Activated naive CD4-positive, alpha-beta T cell treated with anti-CD3 and anti-CD28 coated beads, Interleukin-2, amount 10 ng/mL, durations not matched to agents 7 days and 5 days (primary cell): ENCODE measurements at places on chromosomes 3 and 15.

GRCh38 chr3:155313300-155313699 lies 19.8 kb upstream of the STRIT1 start:
- no peaks in the 10 kb centered on the region for H3K27me3 ChIP-seq
- no peak overlapping the region for H3K27ac ChIP-seq
- DNase-seq: no peak
- no peaks in the 10 kb centered on the region for H3K36me3 ChIP-seq

GRCh38 chr15:54618120-54618519 lies 578.6 kb downstream of the RSL24D1 start:
- no peak overlapping the region for H3K4me3 ChIP-seq
- H3K36me3 ChIP-seq: no peaks in the 10 kb centered on the region
- H3K27ac ChIP-seq: no peak overlapping the region
- H3K27me3 ChIP-seq: no peaks in the 10 kb centered on the region
- no peak for DNase-seq

GRCh38 chr15:72182673-72183072 lies 14.9 kb downstream of the GRAMD2A start:
- no peak overlapping the region for H3K4me3 ChIP-seq
- no peaks in the 10 kb centered on the region for H3K36me3 ChIP-seq
- no peak for DNase-seq
- no peak overlapping the region for H3K27ac ChIP-seq
- no peaks in the 10 kb centered on the region for H3K4me1 ChIP-seq

GRCh38 chr15:98779463-98780071 lies 131.2 kb downstream of the IGF1R start:
- no peak overlapping the region for H3K27ac ChIP-seq
- H3K4me3 ChIP-seq: no peak overlapping the region
- DNase-seq: peak; percentile 80
- H3K27me3 ChIP-seq: peaks cover 5% of the 10 kb centered on the region
- no peaks in the 10 kb centered on the region for H3K36me3 ChIP-seq

DNA sequence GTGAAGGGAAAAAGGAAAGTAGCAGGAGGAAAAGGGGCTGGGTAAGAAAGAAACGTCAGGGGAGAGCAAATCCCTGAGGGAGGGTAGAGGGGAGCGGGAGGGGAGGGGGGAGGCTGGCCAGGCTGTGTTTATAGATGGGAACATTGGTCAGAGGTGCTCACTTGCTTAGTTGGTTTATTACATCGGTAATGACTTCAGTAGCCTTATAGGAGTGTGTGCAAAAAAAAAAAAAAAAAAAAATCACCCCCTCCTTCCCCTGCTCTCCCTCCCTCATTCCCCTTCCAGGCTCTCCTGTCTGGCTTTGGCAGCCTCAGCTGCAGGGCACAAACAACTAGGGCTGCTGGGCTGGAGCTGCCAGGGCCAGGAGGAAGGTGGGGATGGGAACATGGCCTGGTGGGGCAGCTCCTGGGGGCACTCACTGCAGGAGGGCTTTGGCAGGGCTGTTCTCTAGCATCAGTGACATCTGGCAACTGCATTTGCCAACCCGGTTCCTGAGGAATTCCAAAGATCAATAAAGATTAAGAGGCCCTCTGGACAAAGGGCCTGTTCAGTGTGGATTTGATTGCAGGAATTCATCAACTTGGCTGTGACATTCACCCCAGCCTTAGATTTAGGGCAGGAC lies 334.5 kb upstream of the FRG2C start:
- no peaks in the 10 kb centered on the region for H3K4me1 ChIP-seq
- no peak overlapping the region for H3K4me3 ChIP-seq
- H3K36me3 ChIP-seq: no peaks in the 10 kb centered on the region
- no peak overlapping the region for H3K27ac ChIP-seq
- DNase-seq: no peak

DNA sequence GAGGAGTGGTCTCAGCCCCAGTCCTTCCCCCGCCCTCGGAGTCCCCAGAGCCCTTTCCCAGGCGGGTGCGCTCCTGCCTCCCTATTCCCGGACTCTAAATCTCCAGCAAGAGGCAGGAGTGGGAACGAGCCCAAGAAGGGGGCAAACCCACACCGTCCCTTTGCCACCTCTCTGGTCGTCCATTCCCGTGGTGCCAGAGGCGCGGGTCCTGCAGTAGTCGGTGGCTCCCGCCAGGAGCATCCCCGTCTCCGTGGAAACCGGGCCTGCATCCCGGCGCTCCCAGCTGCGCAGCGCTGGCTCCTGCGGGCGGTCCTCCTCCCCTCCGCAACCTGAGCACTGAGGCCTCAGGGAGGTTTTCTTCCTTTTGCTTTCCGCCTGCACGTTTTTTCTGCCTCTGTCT lies 44.8 kb downstream of the LHFPL4 start:
- no peaks in the 10 kb centered on the region for H3K4me1 ChIP-seq
- H3K4me3 ChIP-seq: no peak overlapping the region
- no peak for DNase-seq
- no peak overlapping the region for H3K27ac ChIP-seq

DNA sequence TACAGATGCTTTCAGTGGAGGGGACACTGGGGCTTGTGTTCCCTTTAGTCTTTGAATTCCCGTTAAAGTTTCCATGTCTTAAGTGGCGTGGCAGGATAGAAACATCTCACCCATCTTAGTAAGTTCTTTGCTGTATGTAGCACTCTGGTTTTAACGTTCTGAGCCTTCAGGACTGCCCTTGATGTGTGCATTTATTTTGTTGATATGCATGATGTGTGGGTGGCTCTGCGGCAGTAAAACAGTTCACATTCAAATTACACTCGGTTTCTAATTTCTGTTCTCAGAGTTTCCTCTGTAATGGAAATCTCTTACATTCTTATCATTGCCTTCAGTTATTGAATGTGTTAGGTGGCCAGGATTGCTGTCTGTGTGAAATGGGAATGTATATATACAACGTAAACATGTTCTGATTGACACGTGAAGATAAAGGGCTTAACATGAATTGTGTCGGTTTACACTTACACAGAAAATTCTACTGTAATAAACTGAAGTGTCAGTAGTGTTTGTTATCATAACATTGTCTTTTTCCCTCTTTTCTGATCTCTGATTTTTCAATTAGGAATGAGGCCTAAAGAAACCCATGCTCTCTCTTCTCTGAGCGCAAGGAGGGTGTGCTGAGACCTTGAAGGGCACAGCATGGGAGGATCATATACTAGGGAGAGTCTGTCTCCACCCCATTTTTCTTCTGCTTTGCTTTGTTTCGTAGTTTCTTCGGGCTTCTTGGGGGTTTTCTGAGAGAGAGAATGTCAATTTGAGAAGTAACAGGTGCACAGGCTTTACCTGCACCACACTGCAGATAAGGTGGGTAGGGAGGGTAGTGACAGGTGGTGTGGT lies 51.5 kb downstream of the IGF1R start:
- peak overlapping the region; percentile 6 for H3K27ac ChIP-seq
- DNase-seq: no peak
- no peaks in the 10 kb centered on the region for H3K27me3 ChIP-seq
- H3K4me1 ChIP-seq: peaks cover 28% of the 10 kb centered on the region
- no peak overlapping the region for H3K4me3 ChIP-seq
